Fibroblast of lung (primary cell): ENCODE measurements at places on chromosomes 3 and 15.
A peak's percentile ranks its signal among the peaks of the same experiment; 100 is the strongest.

DNA sequence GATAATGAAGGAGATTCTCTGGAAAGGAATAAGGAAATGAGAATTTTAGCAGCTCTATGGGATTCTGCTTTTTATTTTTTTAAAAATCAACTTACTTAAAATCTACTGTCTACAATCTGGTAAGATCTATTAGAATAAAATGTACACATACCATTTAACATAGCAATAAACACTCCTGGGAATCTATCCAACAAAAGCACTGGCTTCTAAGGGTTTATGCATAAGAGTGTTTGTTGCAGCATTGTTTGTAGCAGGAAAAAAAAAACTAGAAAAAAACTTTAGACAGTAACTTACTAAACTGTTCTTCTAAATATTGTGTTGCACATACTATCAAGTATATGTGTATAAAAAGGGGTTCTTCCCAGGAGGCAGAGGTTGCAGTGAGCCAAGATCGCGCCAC, 15.7 kb upstream of the RBP1 start:
- peak; percentile 87 for DNase-seq

GRCh38 chr15:78767331-78767951, 43.8 kb downstream of the ADAMTS7 start:
- DNase-seq = no peak

DNA sequence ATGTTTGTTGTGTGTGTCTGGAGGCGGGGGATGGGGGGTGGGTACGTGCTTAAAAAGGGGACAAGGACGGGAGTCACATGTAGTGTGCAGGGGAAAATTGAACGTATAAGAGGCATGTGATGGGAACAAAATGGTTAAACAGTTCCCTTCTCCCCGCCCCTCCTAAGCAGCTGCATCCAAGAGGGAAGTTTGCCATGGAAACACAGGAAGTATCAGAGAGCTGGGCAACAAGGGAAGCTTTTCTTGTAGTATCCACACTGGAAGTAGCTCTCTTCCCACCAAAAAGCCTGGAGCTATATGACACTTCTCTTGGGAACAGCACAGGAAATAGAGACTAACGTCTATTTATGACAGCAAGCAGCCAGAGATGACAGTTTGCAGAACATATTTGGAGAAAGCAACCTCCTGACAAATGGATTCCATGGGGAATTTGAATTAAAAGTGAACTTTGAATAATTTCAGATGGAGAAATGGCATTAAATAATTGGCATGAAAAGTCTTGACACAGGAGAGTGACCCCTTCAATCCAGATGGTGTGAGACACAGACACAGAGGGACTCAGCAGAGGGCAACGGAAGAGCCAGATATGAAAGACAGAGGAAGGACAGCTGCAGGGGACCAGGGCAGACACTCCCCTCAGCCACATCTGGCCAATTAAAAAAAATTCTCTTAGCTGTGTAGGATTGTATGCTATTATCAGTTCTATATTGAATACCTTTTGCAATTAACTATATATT, 294.2 kb upstream of the TBL1XR1 start:
- DNase-seq = peak; percentile 49

GRCh38 chr3:52281981-52282801, 3.7 kb upstream of the WDR82 start:
- no peak for DNase-seq

- peak; percentile 88 for DNase-seq
Observed at GRCh38 chr15:48393645-48394506, 62.6 kb downstream of the DUT start.
